A375 (cell line): ENCODE measurements at places on chromosomes 12 and 14. TPM values are rescaled to one million over a fixed set of nuclear protein-coding genes. Genes with fewer than 3 reads are reported as not detected.

Gene TPH2
- total RNA-seq = not detected in 2 replicates

Gene TAS2R20
- 0.24 and 0.91 TPM in 2 replicates for total RNA-seq

Gene SPRYD3
- total RNA-seq = 16.9 and 17.5 TPM in 2 replicates

Gene MYO1H
- total RNA-seq = not detected in 2 replicates

Gene ADAMTS20
- total RNA-seq = 0.94 and 0.98 TPM in 2 replicates

Gene TSHR
- not detected in 2 replicates for total RNA-seq

Gene TAS2R10
- 0.75 TPM in 1 of 2 replicates, not detected in the other for total RNA-seq

Gene GUCY2C
- total RNA-seq = 0.05 TPM in 1 of 2 replicates, not detected in the other

Gene SLC4A8
- 3.7 and 5.1 TPM in 2 replicates for total RNA-seq

Gene KRT80
- total RNA-seq = 40.8 and 49.9 TPM in 2 replicates

Gene GALNT8
- not detected in 2 replicates for total RNA-seq

Gene RASSF9
- total RNA-seq = not detected in 2 replicates

Gene GPD1
- total RNA-seq = 0.53 and 1.0 TPM in 2 replicates
